ENCODE measurements at places on chromosomes 3 and 15.

GRCh38 chr3:131427226-131427625 is 45.7 kb downstream of the NUDT16 start:
- no peak for DNase-seq

- no peak for DNase-seq
These were observed 34.6 kb downstream of the BTD start for GRCh38 chr3:15636028-15636709.

DNA sequence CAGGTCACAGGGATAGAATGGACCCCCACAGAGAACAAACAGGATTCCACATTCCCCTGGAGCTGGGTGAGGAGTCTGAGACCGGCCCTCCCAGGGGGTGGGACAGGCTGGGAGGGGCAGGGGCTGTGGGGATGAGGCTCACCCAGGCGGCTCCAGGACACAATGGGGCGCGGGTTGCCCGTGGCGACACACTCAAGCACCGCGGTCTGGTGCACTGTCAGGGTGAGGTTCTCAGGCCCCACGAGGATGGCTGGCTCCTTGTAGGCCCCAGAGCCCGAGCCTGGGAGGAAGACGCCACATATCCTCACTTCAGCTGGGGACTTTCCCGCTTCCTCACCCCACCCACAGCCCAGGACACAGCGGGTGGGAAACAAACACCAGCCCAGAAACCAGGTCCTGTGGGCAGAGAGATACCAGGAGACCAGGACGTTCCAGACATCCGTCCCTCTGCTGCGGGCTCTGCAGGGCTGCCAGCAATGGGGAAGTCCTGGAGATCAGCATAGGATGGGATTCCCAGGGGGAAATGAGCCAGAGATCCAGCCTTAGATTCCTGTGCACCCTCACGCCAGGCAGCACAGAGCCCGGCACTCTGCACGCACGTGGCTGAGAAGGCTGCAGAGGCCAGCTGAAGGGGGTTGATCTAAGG is 30.2 kb downstream of the RNU5B-1 start:
- no peak for DNase-seq

GRCh38 chr15:25787855-25788520 is 75.1 kb downstream of the ATP10A start:
- no peak for DNase-seq

- no peak for DNase-seq
These were observed 8.2 kb upstream of the GANC start for GRCh38 chr15:42264795-42265194.

GRCh38 chr3:125037498-125038150 is 18.2 kb downstream of the HEG1 start:
- no peak for DNase-seq

DNA sequence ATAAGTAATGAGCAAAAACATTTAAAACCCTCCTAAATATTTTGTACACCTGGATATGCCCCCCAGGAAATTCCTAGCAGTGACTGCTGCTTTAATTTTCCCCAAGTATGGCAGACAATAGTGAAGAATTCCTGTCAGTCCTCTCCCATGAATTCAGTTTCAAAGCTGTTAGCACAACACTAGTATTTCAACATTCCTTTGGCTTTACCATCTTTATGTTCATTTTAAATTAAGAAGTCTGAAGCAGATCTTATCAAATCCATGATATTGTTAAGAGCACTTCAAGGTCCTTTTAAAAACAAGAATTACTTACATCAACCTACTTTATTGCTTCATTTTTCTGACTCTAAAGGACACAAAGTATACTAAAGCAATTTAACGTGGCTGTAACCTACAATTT is 28.8 kb upstream of the CDIN1 start:
- no peak for DNase-seq
